ENCODE measurements at places on chromosomes 16 and 17.

- DNase-seq: no peak
These were observed at the start of gene CENPV for GRCh38 chr17:16353317-16354174. Gene CENPV (minus strand): TSS chr17:16353469. CDS start chr17:16353436, 33 bp downstream.

DNA sequence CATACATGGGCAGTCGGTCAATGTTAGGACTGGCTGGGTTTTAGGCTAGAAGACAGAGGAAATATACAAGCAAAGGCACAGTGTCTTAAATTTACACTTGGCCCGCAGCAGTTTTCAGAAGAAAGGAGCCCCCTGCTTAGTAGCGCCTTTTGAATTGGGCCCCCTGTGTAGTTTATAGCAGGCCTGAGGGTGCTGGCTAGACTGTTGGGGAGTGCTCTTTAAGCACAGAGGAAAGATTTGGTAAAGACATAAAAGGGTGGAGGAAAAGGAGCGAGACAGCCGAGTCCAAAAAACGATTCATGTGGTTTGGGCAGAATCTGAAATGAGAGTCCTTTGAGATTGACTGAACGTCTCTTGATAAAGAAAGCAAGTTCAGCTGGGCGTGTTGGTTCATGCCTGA, 10.6 kb downstream of the RMI2 start:
- no peak for DNase-seq

DNA sequence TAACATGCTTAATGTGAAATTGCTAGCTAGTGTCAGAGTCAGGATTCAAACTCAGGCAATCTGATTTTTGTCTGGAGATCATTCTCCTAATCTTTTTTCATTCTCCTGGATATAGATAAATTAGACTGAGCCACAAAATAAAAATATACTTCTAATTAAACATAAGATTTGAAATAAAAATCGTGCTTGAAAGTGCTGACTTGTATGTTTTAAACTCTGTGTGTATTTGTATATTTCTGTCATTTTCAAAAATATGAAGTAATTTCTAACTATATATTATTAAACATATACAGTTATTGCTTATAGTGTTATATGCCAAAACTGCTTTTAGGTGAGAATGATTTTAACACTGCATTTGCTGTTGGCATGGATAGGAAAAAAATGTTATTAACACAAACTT, 239.4 kb downstream of the KCNJ2 start:
- DNase-seq: no peak

DNA sequence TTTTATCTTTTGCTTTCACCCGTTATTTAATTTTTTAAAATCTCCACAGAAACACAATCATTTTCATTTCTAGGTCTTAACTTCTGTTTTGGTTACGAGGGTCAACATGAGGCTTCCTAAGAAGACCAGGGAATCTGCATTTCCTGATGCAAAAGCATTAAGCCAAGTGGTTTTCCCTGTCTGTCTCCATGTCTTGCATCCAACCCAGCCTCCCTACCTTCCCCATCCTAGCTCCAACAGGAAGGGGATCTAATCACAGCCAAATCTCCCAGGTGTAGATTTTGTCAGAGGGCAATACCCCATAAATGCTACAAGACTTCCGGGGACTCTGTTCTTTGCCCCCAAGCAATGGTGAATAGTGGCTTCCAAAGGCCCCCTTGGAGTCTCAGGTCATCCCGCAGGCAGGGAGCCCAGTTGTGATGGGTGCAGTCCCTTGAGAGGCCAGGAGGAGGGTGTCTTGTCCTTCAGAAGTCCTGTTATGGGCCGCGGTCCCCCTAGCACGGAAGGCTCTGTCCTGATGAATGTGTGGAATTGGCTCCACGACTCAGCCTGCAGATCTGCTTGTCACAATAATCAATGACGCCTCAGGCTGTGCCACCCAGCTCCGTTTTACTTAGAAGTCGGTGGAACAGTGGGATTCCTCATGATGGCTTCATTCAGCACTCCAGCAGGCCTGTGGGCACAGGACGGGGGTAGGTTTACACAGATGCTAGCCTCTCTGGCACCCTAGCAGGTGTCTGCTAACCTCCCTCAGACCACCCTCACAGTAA, 141.1 kb downstream of the RGS9 start:
- DNase-seq: no peak

DNA sequence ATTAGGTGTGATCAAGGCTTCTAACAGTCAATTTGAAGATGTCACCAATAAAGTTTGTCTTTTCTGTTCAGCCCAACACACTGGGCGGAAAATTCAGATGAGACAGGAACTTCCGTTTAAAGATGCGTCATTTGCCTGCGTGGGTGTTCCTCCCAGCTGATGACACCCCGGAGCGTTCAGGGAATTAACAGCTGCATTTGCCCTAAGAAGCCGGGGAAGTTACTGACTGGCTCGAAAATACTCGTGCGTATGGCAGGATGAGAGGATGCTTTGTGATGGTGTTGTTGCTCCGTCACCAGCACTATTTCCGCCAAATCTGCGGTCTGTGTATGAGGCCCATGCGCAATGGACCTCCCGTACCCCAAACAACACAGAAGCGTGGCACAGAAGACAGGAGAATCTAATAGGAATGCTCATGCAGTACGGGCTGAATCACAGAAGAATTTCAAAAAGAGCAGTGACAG, 11.9 kb upstream of the PVALEF start:
- no peak for DNase-seq

GRCh38 chr17:7058831-7059447, 15.0 kb upstream of the SLC16A11 start:
- DNase-seq: no peak

GRCh38 chr16:88634141-88634993, 4.0 kb upstream of the IL17C start:
- no peak for DNase-seq
